Colonic mucosa (tissue), 4 donors: ENCODE measurements at places on chromosomes 7 and 10. TPM values are rescaled to one million over a fixed set of nuclear protein-coding genes. Genes with fewer than 3 reads are reported as not detected.

DNA sequence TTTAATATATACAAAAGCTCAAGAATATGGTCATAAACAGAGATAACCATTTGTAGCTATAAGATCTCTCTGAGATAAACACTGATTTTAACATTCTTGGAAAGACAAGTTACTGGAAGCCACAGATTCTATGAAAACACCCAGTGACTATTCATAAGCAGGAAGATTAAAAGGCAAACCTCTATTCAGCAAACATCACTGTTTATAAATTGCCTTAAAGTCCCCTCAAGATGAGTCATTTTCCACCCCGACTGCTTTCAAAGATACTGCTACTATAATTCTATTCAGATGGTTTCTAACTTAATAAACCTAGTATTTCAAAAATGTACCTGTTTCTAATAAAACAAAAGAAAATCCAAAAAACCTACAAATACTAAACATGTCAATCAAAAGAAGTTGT lies 21.0 kb downstream of the TM9SF3 start:
- no peaks in the 10 kb centered on the region for H3K27me3 ChIP-seq
- no peaks in the 10 kb centered on the region for H3K4me1 ChIP-seq
- H3K4me3 ChIP-seq: no peak overlapping the region
- no peak for DNase-seq
- no peaks in the 10 kb centered on the region for H3K36me3 ChIP-seq

DNA sequence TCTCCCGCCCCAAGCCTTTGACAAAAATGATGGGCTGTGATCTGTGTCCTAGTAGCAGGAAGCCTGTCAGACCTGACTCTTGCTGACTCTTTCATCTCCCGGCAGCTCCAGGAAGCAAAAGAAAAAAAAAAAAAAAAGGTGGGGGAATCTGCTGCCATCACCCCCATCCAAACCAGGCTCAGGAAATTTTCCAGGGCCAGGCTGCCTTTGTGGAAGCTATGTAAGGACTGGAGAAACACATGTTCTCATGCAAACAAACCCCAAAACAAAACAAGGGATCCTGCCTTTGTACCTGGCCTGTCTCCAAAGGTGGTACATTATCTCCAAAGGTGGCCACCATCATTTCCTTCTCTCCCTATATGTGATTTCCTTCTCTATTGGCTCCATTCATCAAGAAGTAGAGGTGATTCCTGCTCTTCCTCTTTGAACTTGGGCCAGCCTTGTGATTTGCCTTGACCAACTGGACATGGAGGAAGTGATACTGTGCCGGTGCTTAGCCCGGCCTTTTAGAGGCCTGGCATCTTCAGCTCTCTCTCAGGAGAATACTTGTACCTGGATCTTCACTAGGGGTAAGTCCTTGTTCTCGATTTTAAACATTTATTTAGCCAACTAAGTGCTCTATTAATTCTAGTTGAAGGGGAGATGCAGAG lies 192.2 kb upstream of the SVIL start:
- H3K4me3 ChIP-seq: no peak overlapping the region
- no peak for DNase-seq
- H3K27me3 ChIP-seq: no peaks in the 10 kb centered on the region
- H3K27ac ChIP-seq: no peak overlapping the region

DNA sequence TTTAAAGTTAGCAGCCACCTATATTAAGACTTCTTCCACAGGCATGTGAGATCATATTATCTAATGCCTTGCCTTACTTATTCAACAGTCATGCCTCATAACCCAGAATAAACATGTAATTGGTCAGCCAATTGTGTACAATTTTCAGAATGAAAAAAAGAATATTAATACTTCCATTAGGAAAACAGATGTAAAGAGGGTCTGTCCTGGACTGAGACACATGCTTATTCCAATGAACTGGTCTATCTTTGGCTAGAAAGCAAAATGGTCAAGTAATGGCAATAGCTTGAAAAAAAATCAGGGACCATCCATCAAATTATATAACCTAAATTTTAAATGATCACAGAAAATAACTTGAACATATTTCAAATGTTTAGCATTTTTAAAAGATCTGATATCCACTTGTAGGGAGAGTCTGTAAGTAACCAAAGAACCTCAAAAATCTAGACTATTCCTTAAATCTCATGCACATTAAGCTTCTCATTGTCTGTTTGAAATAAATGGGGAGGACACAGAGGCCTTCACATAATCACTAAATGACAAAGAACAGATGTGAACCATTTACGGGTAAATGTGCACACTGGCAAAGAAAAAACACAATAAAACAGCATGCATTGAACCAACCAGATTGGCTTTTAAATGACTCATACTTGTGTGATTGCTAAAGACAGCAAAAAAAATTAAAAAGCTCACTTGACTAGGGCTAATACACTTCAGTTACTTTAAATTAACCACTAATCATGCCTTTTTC lies 568.8 kb upstream of the PCDH15 start:
- no peak overlapping the region for H3K4me3 ChIP-seq
- H3K4me1 ChIP-seq: no peaks in the 10 kb centered on the region
- H3K27ac ChIP-seq: no peak overlapping the region
- no peaks in the 10 kb centered on the region for H3K36me3 ChIP-seq

DNA sequence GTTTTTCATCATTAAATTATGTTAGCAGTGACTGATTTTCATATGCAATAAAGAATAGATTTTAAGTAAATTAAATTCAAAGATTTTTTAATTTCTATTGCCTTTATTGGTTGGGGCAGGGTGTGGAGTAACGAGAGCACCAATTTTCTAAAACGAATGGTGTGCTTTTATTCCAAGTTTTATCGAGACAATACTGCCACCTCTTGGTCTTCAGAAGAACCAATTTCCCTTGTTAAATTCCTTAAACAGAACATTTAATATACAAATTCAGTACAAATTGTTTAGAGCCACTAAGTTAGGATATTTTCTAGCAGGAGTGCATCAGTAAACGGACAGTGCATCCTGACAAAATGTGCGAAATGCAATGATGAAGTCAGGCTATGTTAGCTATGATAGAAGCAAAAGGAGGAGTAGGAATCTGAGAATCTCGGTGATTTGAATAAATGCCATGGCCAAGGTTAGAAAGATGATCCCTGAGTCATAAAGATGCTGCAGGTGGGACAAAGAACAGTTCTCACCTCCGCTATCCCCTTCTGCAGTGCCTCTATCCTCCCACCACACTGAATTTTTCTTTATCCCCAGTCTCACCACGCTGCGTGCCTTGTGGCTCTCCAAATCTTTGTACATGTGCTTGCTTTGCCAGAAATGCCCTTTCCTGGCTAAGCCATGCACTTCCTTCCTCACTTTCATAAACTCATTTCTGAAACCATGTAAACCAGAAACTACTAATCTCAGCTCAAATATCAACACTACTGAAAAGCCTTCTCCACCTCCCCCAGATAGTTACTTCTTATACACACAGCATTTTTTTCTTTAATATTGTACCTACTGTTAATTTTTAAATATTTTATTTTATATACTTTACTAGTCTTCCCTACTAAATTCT lies 31.9 kb upstream of the AGBL3 start:
- no peaks in the 10 kb centered on the region for H3K4me1 ChIP-seq
- H3K36me3 ChIP-seq: no peaks in the 10 kb centered on the region
- H3K4me3 ChIP-seq: no peak overlapping the region
- no peaks in the 10 kb centered on the region for H3K27me3 ChIP-seq

DNA sequence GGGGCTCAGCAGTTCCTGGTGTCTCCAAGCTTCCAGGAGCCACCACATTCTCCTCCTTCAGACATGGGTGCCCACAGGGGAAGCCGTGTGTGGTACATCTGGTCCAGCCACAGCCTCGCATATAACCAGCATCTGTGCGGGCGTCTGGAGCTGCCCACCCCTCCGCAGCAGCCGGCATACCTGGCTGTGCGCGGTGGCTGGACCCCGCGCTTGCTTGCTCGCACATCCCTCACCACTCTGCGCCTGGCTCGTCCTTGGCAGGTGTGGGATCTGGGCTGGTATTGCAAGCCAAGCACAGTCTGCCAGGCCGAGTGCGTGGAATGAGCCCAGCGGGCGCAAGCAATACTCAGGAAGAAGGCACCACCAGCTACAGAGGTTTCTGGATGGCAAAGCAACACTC lies 117.7 kb upstream of the MBL2 start:
- DNase-seq: no peak
- H3K4me1 ChIP-seq: no peaks in the 10 kb centered on the region
- H3K27me3 ChIP-seq: no peaks in the 10 kb centered on the region
- H3K4me3 ChIP-seq: no peak overlapping the region
- H3K36me3 ChIP-seq: no peaks in the 10 kb centered on the region

SLC13A1 gene
- total RNA-seq: 0.32 TPM

GJC3 gene
- not detected for total RNA-seq

FAM25G gene
- 0.98 TPM for total RNA-seq

SPDYE3 gene
- not detected for total RNA-seq

CEP55 gene
- total RNA-seq: 30.0 TPM
